ENCODE measurements at places on chromosomes 12 and 14. TPM values are rescaled to one million over a fixed set of nuclear protein-coding genes. Genes with fewer than 3 reads are reported as not detected.
A peak's percentile ranks its signal among the peaks of the same experiment; 100 is the strongest.

- no peak for DNase-seq
Measured at GRCh38 chr14:81295958-81296923, 75.5 kb upstream of the GTF2A1 start.

KCNC2 gene
- total RNA-seq = not detected

DNA sequence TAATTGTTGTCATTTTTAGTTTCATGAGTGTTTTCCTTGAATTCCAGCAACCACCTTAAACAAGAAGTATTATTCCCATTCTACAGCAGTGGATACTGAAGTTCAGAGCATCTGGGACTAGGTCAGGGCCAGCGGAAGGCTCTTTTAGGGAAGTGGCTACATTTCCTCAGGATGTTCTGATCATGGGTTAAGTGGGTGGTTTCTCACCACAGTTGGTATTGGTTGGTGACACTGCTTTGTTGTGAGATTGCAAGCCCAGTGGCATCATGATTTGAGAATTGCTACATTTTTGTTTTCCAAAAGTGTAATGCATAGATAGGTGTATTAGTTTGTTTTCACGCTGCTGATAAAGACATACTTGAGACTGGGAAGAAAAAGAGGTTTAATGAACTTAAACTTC lies 47.1 kb downstream of the SYNE2 start:
- no peak for DNase-seq

DNA sequence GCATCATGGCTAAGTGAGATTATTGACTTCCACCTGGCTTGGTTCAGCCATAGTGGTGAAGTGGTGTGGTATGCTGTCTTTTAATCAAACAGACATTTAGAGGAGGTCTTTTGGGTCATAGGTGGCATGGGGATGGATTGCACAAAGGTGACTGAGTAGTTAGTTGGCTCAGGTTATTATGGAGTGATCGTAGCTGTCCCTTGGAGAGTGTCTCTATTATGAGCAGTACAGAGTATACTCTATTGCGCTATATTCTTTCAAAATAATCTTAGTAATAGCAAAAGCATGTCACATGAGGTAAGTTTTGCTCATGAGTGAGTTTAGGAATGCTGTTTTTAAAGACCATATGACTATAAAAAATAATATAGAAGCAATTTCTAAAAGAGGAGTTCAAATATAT lies 60.4 kb downstream of the RASSF8 start:
- no peak for DNase-seq

SERPINA1 gene
- not detected for total RNA-seq

MLH3 gene
- total RNA-seq = 16.5 TPM

GRCh38 chr14:74595006-74595735 lies 16.9 kb downstream of the LTBP2 start:
- DNase-seq = peak; percentile 77

DNA sequence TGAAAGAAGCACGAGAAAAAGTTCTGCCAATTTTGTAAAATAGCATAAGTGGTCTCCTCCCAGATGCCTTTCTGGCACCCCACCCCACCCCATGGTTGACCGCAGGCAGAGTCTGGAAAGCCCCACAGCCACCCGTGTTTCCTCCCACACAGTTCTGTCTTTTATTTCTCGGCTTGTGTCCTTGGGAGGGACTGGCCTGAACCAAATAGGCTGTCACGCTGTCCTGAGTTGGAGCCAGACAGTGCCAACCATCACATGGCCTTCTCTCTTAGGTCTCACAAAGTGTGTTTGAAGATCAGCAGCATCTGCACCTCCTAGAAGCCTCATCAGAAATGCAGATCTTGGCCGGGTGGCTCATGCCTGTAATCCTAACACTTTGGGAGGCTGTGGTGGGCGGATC lies 10.2 kb upstream of the LTA4H start:
- DNase-seq = no peak

GRCh38 chr12:113899561-113900471 lies 66.3 kb downstream of the RBM19 start:
- no peak for DNase-seq

- DNase-seq = peak; percentile 86
Measured at GRCh38 chr12:24943947-24944600, 4.8 kb downstream of the BCAT1 start.

DNA sequence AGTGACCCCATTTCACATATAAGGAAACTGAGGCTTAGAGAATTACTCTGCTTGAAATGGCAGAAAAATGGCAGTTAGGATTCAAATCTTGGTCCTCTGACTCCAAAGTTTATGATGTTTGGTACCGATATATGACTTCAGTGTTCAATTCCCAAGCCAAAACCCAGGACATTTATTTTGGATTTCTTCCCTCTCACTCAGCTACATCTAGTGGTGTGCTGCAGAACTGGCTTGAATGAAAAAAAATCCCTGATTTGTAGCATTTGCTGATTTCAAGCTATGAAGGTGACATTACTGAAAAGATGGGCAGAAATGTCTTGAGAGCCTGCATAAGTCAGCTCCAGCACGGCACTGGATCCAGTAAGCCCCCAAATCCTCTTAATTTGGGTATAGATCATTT lies 106.4 kb downstream of the EFCAB11 start:
- no peak for DNase-seq

- DNase-seq = no peak
Measured at GRCh38 chr14:76770521-76771436, 9.5 kb downstream of the VASH1 start.

GRCh38 chr12:102763471-102763870 lies 153.6 kb downstream of the PAH start:
- DNase-seq = no peak

ASPG gene
- total RNA-seq = not detected

GRCh38 chr14:35201066-35201465 lies 78.7 kb downstream of the PRORP start:
- DNase-seq = no peak

PCNX4 gene
- total RNA-seq = 51.6 TPM

GPHN gene
- total RNA-seq = 18.7 TPM

DNA sequence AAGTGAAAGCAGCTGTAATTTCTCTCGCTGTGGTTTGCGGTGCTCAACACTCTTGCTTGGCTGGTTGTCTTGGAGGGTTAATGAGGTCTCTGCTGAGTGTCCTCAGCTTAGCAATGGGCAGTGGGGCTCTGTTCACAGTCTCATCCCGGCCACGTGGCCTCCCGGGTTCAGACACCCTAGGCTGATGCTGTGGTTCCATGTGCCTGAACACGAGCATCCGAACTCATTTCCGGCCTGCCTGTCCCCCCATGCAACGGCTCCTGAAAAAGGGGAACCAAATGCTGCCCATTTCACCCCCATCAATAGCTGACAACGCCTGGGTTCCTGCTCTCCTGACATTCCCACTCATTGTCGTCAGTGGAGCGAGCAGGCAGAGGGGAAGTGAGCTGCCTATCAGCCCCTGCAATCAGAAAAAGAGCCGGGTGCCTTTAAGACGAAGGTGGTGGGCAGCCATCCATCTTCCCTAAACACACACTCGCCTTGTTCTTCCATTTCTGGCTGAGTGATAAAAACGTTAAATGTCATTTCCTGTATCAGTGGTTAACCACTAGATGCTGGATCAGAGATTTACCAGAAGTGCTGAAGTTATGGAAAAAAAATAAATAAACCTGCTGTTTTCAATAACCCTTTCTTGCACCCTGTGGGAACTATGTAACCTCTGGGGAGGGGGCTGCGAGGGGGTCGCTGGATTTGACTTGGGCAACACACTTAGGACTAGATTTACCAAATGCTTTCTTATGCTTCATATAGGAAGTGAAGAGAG lies 60.3 kb upstream of the BCL2L14 start:
- no peak for DNase-seq

DNA sequence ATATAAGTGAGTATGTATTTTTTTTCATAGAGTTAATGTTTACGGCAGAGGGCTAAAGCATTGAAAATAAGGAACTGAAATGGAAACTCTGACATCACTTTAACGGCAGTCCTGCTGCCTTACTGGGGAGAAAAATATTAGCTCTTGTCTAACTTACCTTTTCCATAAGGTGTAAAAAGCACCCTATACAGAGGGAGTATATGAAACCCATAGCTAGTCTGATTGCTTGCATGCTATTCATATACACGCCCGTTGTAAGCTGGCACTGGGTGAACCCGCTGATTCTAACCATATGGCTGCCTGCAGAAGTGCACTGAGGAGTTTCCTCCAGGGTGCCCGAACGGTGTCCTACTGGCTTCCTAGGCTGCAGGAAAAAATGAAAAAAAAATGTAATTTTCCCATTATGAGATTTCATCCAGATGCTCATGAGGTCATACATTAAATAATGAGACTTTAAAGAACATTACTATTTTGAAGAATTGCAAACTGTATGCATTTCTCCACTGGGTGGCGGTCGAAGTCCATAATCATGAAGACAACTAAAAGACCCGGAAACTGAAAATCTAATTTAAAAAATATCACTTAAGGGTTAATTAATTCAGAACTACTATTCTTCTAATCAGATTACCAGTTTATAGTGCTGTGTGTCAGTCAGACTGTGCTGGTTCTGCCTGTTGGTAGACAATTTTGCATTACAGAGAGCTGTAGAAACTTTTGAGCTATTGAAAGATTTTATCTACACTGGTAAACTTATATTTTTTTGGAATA lies 144.7 kb downstream of the ALX1 start:
- peak; percentile 31 for DNase-seq

DNA sequence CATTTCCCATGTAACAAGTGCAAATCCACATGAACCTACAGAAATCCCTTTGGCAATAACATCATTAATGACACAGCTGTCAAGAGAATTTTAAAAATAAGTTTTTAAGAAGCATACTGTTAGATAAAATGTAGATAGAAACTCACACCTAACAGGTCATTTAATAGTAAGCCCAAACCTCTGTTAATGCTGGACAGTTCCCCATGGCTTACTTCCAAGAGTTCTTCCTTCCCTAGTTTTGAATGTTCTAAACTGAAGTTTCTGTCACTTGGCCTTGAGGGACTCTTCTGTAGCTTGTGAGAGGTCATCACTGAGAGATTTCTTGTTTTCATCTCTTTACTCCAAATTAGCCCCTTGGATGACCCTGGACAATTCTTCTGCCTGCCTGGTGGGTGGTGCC lies 22.7 kb downstream of the OTX2 start:
- DNase-seq = no peak

- no peak for DNase-seq
Measured at GRCh38 chr12:106073179-106073578, 65.6 kb downstream of the NUAK1 start.

NFE2 gene
- total RNA-seq = not detected

DNA sequence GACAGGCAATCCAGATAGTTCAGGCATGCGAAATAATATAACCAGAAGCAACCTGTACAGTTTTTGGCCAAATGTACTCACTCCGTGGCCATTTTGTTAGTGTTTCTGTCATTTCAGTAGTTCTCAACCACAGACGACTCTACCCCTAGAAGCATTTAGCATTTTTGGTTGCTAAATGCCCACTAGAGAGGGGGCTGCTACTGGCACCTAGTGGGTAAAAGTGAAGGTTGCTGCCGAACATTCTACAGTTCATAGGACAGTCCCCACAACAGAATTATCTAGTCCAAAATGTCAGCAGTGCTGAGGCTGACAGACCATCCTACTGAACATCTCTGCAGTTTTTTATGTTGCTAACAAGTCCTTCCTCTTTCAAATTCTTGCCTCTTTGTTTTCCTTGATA lies 107.4 kb downstream of the TSHR start:
- no peak for DNase-seq

GRCh38 chr14:60681271-60681670 lies 32.0 kb upstream of the SIX1 start:
- DNase-seq = no peak

DNA sequence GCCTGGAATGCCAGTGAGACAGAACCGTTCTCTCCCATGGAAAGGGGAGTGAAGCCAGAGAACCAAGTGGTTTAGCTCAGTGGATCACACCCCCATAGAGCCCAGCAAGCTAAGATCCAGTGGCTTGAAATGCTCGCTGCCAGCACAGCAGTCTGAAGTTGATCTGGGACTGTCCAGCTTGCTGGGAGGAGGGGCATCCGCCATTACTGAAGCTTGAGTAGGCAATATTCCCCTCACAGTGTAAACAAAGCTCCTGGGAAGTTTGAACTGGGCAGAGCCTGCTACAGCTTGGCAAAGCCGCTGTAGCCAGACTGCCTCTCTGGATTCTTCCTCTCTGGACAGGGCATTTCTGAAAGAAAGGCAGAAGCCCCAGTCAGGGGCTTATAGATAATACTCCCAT lies 374.3 kb upstream of the DCN start:
- DNase-seq = no peak

DNA sequence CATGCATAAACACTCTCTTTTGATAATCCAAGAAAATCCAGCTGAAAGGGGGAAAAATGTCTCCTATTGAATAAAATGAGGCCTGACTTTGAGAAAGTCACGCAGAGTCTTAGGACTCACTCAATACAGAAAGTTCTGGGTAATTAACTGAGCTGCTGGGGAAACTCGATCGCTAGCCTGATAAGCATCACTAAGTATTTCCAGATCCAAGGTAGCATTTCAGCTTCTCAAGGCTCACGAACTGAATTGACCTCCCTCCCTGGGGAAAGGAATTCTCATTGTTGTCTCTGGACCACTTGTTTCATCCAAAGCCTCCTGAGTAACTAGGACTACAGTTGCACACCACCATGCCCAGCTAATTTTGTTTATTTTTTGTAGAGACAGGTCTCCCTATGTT lies 13.8 kb upstream of the ANAPC5 start:
- DNase-seq = no peak

GRCh38 chr14:39398382-39398781 lies 33.9 kb downstream of the FBXO33 start:
- no peak for DNase-seq

IKZF4 gene
- total RNA-seq = 5.4 TPM

GRCh38 chr14:31582836-31583452 lies 21.7 kb downstream of the NUBPL start:
- no peak for DNase-seq

DACT1 gene
- total RNA-seq = 0.37 TPM

DNA sequence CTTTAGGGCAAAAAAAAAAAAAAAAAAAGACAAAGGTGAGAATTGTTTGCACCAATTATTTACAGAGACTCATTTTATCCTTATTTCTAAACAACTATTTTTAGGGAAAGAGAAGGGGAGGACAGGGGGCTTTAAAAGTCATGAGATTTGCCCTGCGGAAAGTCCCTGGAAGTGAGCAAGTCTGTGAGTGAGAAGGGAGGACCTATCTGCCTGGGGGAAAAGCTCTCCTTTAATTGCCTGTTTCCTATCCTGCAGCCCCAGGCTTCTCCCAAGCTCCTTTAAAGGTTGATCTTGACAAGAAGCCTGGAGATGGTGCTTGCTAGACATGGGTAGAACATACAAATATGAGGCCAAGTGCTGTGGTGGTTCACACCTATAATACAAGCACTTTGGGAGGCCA lies 8.3 kb upstream of the CHST11 start:
- peak; percentile 9 for DNase-seq

ADAMTS20 gene
- total RNA-seq = not detected

GRCh38 chr14:23887536-23887935 lies 66.0 kb upstream of the DHRS4 start:
- no peak for DNase-seq

Measured in endothelial cell of umbilical vein (primary cell).